IPS-NIHi11 (cell line): ENCODE measurements at places on chromosomes 1 and 21.

GRCh38 chr1:50978852-50979781 is 9.1 kb downstream of the CDKN2C start:
- DNase-seq: peak; percentile 13

GRCh38 chr1:202662081-202662480 is 48.2 kb downstream of the SYT2 start:
- no peak for DNase-seq

DNA sequence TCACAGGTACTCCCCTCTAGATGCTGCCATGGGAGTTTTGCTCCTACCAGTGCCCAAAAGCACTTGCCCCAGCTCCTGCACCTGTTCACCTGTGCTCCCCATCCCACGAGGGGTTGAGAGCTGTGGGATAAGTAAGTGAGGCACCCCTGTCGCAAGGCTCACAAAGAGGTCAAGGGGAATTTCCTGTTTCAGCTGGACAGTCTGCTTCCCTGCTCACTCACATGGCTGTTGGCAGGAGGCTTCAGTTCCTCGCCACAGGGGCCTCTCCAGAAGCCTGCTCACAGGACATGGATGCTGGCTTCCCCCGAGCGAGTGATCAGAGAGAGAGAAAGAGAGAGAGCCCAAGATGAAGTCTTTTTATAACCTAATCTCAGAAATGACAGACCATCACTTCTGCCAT is 8.7 kb upstream of the NCMAP start:
- no peak for DNase-seq

DNA sequence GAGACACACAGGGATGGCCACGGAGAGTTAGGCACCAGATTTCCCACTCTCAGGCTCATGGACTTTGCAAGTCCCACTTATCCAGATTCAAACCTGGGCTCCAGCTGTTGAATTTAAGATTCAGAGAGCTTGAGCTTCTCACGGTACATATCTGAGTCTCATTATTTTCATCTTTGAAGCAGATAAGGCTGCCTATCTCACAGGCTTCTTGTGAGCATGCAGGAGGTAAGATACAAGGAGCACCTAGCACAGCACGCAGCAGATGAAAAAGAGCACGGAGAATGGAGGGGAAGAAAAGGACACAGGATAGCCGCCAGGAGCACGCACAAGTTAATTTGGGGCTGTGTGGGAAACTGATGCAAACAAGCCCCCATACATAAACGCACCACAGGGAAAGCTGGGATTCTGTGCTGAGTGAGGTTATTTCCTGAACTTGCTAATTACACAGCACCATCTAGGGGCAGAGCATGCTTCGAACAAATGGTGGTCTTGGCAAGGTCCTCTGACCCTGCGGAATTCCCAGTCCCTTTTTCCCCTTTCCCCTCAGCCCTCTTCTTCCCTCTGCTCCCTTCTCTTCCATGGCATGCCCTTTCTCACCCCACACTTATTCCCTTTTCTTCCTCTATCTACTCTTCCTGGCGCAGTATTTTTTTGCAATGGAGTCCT is 134.7 kb upstream of the VANGL1 start:
- DNase-seq: peak; percentile 58

DNA sequence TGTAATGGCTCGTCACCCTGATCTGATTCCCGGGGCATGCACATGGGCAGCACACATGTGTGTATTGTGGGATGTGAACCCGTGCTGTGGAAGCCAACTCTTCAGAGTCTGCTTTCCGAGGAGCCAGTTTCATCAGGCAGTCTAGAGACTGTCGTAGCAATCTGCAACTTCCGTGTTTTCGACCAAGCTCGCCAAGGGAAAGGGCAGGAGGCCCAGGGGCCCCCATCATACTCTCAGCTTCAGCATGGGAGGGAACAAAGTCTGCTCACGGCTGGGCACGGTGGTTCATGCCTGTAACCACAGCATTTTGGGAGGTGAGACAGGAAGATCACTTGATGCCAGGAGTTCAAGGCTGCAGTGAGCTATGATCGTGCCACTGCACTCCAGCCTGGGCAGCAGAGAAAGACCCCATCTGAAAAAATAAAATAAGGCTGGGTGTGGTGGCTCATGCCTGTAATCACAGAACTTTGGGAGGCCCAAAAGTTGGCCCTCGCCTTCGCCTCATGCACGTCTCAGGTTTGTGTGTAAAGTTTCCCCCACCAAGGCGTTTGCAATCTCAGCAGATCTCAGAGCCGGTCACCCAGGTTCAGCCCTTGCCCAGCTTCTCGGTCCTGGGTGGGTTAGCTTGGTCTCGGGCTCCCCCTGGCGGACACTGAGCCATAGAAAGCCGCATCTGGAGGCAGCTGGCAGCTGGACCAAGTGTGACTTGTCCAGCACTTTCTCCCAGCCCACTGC is 48.5 kb upstream of the SLC25A33 start:
- peak; percentile 83 for DNase-seq

DNA sequence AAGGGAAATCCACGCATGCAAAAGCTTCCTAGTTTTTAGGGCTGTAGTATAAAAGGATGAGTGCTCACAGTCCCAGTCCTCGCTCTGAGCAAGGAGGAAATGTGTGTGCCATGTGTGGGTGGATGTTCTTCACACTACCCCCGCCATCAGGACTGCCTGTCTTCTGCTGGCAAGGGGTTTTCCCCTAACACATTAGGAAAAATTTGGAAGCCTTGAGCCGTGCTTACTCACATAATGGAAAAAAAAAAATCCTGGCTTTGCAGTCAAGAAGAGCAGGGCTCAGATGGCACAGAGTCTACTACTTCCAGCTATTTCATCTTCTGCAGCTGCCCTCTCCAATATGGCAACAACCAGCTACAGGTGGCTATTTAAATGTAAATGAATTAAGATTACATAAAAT is 363.1 kb downstream of the PLPP3 start:
- DNase-seq: no peak

GRCh38 chr1:178684111-178684510 is 40.9 kb upstream of the RALGPS2 start:
- no peak for DNase-seq

DNA sequence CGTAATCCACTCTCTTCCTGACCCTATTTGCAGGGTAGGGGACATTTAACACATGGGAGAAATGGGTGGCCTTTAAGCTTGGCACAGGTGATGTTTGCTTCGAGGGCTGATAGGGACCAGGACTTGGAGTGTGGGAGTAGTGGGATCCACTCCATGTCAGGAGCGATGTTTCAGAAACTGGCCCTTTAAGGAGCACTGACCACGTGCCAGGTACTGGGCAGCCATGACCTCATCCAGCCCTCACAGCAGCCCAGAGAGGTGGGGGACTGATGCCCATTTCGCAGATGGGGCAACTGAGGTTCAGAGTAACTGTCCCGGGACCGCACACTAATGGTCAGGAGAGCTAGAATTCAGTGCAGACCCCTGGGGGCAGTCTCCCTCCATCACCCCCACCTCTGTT is 11.4 kb downstream of the PADI3 start:
- DNase-seq: no peak

- DNase-seq: no peak
Measured at GRCh38 chr1:229091721-229092136, 179.2 kb upstream of the RAB4A start.

GRCh38 chr1:241391926-241392710 is 35.1 kb upstream of the RGS7 start:
- no peak for DNase-seq

- no peak for DNase-seq
Measured at GRCh38 chr1:203448521-203449061, 27.0 kb upstream of the PRELP start.

- no peak for DNase-seq
Measured at GRCh38 chr1:162629651-162630050, 2.6 kb upstream of the DDR2 start.

- DNase-seq: no peak
Measured at GRCh38 chr1:16165073-16165364, 9.2 kb upstream of the EPHA2 start.

DNA sequence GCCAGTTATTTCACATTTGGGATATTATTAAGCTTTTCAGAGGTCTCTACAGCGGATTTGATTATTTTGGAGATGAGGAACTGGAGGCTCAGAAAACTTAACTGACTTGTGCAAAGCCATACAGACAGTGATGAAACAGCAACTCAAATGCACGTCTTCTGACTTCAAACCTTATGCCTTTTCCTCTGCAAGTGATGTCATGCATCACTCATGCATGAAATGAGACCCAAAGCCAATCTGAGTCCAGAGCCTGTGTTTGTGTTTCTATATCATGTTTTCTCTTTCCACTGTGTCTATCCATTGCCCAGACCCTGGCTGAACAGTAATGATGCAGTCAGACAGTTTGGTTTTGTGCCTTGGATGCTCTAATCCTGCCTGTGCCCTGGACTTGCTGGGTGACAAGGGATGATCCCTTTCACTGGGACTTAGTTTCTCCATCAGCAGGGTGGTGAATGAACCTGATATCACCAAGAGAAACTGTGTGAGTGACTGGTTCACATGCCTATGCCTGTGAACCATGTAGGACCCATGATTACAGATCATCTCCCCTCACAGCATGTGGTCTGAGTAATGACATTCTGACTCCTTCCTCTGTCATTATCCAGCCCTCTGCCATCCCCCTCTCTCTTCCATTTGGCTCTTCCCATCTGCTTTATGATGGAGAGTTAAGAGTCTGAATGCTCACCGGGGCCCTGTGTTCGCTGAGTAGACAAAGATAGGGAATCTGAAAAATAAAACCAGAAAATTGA is 33.4 kb downstream of the SLAMF6 start:
- no peak for DNase-seq

DNA sequence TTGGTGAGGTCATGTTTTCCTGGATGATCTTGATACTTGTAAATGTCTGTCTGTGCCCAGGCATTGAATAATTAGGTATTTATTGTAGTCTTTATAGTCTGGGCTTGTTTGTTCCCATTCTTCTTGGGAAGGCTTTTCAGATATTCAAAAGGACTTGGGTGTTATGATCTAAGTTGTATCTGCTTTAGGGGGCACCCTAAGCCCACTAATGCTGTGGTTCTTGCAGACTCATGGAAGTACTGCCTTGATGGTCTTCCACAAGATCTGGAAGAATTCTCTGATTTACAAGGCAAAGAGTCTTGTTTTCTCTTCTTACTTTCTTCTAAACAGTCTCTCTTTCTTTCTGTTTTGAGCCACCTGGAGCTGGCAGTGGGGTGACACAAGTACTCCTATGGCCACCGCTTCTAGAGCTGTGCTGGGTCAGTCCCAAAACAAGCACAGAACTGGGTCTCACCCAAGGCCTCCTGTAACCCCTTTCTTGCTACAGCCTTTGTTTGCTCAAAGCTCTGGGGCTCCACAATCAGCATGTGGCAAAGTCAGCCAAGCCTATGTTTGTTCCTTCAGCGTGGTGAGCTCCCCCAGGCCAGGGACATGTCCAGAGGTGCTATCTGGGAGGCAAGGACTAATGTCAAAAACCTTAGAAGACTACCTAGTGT is 12.6 kb downstream of the VN1R5 start:
- DNase-seq: no peak

GRCh38 chr21:43634618-43635017 is 24.7 kb downstream of the HSF2BP start:
- no peak for DNase-seq

GRCh38 chr21:46064870-46065214 is 33.1 kb upstream of the COL6A2 start:
- no peak for DNase-seq
